ENCODE measurements at places on chromosomes 7 and 10.

DNA sequence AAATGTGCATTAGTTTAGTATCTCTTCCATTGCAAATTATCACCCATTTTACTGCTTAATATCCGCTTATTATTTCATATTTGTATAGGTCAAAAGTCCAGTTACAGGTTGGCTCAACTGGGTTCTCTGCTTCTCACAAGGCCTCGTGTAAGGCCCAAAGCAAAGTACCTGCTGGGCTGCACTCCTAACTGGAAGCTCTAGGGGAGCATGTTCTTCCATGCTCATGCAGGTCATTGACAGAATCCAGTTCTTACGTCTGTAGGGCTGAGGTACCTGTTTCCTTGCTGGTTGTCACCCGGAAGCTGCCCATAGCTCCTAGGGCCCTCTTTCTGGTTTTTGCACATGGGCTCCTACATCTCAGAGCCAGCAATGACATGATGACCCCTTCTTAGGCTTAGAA, 79.6 kb downstream of the RAPGEF5 start:
- DNase-seq: no peak

GRCh38 chr7:130180571-130181262, 24.5 kb downstream of the TMEM209 start:
- DNase-seq: no peak

- no peak for DNase-seq
Observed at GRCh38 chr10:117670116-117670904, 127.8 kb downstream of the EMX2 start.

GRCh38 chr7:69399401-69399800, 198.9 kb upstream of the AUTS2 start:
- DNase-seq: no peak

- DNase-seq: no peak
Observed at GRCh38 chr7:120190109-120190508, 82.9 kb upstream of the KCND2 start.

- no peak for DNase-seq
Observed at GRCh38 chr10:24344279-24344678, 135.3 kb downstream of the KIAA1217 start.

- no peak for DNase-seq
Observed at GRCh38 chr7:79258826-79259225, 194.6 kb downstream of the MAGI2 start.

- no peak for DNase-seq
Observed at GRCh38 chr10:111077785-111078504, 1.1 kb downstream of the ADRA2A start.

GRCh38 chr7:5248201-5248885, 34.4 kb upstream of the SLC29A4 start:
- DNase-seq: no peak

GRCh38 chr10:26031300-26031699, 97.3 kb downstream of the MYO3A start:
- DNase-seq: no peak

DNA sequence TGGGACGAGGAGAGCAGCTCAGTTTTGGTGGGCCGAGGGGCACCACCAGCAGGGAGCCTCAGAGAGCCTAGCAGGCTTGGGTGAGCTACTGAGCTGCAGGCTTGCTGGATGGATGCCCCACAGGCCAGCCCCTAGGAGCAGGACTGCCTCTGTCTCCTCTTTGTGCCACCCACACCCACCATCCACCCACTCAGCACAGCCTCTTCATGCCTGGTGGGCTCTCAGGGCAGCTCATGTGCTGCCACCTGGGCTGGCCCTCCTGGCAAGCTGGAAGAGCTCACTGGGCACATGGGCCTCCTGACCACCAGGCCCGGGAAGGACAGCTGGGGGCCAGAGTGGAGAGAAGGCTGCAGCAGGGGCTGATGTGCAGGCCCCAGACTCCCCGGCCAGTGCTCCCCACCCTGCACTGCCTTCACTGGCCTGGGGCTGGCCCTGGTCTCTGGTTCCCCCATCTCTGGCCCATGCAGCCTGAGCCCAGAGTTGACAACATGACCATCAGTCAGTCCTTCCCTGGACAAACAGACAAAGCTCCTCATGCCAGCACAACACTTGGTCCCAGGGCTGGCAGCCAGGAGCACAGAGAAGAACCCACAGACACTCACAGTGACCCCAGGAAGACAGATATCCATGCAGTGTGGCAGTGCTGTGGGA, 8.2 kb downstream of the RASGEF1A start:
- DNase-seq: no peak

- DNase-seq: no peak
Observed at GRCh38 chr10:113552014-113552413, 839 bp upstream of the HABP2 start.

GRCh38 chr10:100890141-100890672, 22.6 kb upstream of the SLF2 start:
- no peak for DNase-seq

DNA sequence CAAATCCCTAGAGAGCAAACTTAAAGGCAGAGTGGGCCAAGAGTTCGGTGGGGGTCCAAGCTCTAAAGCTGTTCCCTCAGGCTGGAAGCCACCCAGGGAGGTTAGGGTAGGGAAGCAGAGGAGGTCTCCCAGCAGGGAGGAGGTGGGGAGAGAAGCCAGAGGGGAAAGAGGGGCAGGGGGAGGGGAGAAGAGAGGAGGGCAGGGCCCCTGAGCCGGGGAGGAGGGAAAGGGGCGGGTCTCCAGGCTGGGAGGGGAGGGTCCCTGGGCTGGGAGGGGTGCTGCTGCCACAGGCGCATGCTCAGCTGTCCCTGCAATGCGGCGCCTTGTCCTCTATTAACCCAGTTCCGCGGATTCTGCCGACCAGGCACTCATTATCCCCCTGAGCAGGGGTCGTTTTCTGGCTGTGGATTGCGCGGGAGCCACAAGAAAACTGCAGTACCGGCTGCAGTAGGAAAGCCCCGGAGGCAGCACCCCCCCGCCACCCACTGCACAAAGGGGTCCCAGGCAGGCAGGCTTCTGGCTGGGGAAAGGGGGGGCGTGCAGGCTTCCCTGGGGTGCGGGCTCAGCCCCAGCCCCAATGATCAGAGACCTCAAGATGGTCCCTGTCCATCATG, 49.3 kb downstream of the CAMK2B start:
- no peak for DNase-seq

GRCh38 chr7:103073989-103074518, 542 bp downstream of the FBXL13 start:
- DNase-seq: no peak

DNA sequence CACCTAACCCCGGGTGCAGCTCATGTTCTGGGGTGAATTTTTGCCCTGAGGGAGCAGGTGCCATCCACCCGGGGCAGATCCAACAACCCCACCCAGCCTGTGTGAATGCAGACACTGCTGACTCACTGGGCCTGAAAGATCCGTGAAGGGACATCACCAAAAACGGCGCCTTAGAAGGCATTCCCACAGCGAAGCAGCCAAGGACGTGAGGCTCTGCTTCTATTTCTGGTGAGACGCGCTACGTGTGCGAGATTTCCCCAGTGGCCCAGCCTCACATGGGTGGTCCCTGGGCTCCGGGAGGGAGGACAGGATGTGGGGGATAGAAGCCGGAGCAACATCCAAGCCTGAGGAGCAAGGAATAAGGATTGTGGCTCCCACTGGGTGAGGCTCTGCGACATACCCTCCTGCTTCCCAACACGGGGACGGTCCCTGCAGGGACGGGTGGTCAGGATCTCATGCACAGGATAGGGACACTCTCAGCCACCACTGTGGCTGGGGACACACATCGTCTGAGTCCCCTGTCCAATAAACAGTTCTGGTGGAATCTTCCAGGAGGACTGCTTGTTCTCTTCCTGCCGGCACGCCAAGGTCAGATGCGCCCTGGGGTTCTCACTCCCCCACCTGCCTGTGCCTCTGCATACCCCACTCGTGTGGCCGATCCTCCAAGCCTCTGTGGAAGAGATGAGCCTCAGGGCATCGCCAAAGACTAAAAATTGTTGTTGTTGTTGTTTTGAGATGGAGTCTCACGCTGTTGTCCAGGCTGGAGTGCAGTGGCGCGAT, 70.2 kb downstream of the ZRANB1 start:
- no peak for DNase-seq

DNA sequence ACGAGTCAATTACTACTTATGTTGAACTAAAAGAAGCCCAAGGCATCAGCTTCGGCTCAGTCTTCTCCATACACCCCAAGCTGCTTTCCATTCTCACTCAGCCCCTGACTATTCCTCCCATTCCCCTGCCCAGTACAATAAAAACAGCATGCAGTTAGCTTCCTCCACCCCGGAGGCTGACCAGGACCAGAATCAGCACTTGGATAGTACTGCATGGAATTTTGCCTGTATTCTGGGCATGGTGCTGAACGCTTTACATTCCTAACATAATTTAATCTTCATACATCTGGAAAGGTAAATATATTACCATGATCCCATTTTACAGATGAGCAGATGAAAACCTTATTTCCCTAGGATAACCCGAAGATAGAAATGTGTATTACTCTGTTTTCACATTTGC, 7.5 kb upstream of the PODXL start:
- DNase-seq: no peak

DNA sequence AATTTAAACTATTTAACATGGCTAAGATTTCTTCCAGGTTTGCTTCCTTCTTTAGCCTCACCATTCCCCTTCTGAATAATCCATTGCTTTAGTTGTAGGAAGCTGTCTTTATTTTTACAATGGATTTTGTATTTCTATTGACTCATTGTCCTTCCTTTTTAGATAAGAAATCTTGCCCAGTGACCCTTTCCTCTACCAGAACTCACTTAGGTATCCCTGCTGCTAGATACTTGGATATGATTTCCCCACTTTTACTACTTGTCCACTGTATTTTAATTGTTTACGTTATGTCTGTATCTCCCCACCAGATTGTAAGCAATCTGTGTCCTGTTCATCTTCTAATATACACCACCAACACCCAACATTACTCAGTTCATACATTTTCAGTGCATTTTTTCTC, 47.7 kb upstream of the MDFIC start:
- DNase-seq: no peak

DNA sequence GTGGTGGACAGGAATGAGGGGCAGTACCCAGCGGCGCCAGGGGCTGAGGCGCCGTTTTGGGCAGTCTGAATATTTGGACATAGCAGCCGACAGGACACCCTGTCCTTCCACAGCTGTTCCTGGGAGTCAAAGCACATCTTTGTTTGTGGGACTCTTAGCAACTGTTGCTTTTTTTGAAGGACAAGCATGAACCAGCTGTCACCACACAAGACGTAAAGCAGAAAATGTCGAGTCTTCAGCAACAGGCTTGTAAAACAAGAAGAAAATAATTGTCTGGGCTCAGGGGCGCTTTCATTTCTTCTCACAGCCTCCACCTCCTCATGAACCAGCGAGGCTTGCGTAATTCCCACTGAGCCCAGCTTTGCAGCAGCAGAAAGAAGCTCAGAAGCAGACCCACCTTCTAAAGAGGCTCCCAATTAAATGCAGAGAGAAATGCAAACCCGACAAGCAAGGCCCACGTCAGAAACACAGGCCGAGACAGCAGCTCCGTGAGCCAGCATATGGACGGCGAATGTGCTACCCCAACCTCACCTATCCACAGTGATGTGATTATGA, 68.9 kb upstream of the DNAAF5 start:
- DNase-seq: no peak

GRCh38 chr7:138962561-138963270, 18.5 kb downstream of the KIAA1549 start:
- no peak for DNase-seq

GRCh38 chr10:58642283-58642682, 129.6 kb downstream of the BICC1 start:
- DNase-seq: no peak

- DNase-seq: no peak
Observed at GRCh38 chr10:4763960-4764428, 62.0 kb upstream of the AKR1E2 start.

DNA sequence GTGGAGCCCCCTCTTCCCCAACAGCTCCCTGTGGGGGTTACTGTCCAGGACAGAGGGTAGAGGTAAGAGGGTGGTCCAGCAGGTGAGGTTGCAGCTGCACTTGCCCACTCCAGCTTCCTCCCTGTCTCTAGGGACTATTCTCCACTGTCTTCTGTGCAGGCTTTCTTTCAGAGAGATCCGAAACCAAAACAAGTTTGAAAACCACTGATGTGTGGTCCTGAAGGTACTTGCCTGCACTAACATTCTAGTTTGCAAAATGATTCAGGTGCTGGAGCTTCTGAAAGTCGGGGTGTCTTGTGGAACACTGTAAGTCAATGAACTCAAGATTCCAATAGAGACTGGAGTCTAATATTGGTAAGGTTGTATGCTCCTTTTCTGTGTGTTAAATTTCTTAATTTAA, 63.1 kb downstream of the BLNK start:
- no peak for DNase-seq

DNA sequence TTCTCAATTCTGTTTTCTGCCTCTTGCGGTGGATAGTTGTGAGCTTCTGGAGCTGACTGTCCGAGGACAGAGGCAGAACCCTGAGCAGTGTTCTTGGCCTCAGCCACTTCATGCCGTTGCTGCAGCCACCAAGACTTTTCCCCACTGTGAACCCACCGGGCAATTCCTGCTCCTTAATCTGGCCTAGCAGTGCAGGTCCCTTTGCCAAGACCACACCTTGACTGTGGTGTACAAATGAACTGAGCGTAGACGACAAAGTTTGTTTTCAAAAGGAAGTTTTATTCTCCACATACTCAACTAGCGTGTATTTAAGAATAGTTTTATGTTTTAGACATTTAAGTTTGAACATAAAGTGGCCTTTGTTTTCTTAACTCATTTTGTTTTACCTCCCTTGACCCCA, 29.4 kb downstream of the SLC25A28 start:
- DNase-seq: no peak

GRCh38 chr10:36391405-36391804, 734.0 kb upstream of the ANKRD30A start:
- no peak for DNase-seq

- no peak for DNase-seq
Observed at GRCh38 chr10:62068464-62068863, 167.0 kb downstream of the ARID5B start.

GRCh38 chr7:117827862-117828261, 45.4 kb downstream of the CTTNBP2 start:
- no peak for DNase-seq

GRCh38 chr7:46982928-46983327, 599.0 kb downstream of the TNS3 start:
- no peak for DNase-seq

GRCh38 chr10:73032536-73032935, 64.1 kb downstream of the P4HA1 start:
- no peak for DNase-seq

GRCh38 chr7:12985228-12985627, 297.8 kb downstream of the ARL4A start:
- DNase-seq: no peak

GRCh38 chr10:65531545-65531944, 1394.3 kb upstream of the LRRTM3 start:
- no peak for DNase-seq

GRCh38 chr10:11588873-11589574, 22.4 kb downstream of the USP6NL start:
- no peak for DNase-seq

- no peak for DNase-seq
Observed at GRCh38 chr10:35215107-35215506, 88.5 kb downstream of the CREM start.
